ENCODE measurements at places on chromosomes 3 and 15.
A peak's percentile ranks its signal among the peaks of the same experiment; 100 is the strongest.

DNA sequence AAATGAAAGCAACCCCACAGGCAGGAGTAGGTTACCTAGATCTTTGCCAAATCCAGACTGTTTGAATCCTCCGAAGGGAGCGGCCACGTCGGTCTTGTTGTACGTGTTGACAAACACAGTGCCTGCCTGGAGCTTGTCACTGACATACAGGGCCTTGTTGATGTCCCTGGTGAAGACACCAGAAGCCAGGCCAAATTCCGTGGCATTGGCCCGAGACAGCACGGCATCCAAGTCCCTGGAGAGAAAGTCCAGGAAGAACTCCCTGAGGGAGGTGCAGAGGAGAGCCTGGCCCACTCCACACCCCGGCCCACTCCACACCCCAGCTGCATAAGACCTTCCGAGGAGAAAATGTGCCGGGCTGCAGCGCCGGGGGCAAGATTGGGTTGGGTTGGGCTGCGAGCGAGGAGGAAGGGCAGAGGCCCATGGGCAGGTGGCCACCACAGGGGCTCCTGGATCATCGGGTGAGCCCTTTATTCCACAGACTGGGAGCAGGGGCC is 21.8 kb upstream of the SLC41A3 start:
- H3K36me3 ChIP-seq: no peaks in the 10 kb centered on the region
- no peak for DNase-seq
- H3K27ac ChIP-seq: no peak overlapping the region
- H3K4me3 ChIP-seq: no peak overlapping the region
- no peaks in the 10 kb centered on the region for H3K4me1 ChIP-seq

DNA sequence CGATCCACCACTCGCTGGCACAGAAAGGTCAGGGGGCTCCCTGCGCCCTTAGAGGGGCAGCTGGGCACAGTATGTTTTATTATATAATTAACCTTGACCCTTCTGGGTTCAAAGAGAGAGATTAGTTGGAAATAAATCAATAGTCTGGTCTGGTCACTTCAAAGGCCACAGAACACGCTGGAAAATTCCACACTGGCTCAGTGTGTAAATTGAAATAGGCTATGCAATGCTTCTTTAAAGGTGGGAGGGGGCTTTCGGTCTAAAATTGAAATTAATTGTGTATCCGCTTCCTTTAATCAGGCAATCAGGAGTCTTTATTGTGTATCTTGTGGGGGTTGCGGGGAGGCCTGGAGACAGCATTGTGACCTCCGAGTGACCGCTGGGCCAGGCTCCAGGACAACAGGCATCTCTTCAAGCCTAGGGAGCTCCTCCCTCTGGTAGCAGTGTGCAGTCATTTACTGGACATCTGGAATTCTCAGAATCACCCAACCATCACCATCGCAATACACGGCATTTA is 8.0 kb downstream of the RNU5B-1 start:
- no peak overlapping the region for H3K27ac ChIP-seq
- no peaks in the 10 kb centered on the region for H3K36me3 ChIP-seq
- H3K27me3 ChIP-seq: no peaks in the 10 kb centered on the region
- H3K4me3 ChIP-seq: no peak overlapping the region

DNA sequence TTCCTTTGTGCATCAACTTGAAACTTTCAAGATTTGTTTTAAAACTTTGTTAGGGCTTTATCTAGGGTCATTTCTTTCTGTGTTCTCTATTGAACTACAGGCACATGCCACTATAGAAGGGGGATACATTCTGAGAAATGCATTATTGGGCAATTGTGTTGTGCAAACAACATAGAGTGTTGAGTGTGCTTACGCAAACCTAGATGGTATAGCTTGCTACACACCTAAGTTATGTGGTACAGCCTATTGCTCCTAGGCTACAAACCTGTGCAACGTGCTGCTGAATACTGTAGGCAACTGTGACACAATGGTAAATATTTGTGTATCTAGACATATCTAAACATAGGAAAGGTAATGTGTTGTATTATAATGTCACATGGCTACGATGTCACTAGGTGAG is 33.0 kb upstream of the KLF13 start:
- H3K36me3 ChIP-seq: no peaks in the 10 kb centered on the region
- H3K27me3 ChIP-seq: no peaks in the 10 kb centered on the region
- no peak overlapping the region for H3K27ac ChIP-seq
- DNase-seq: no peak

DNA sequence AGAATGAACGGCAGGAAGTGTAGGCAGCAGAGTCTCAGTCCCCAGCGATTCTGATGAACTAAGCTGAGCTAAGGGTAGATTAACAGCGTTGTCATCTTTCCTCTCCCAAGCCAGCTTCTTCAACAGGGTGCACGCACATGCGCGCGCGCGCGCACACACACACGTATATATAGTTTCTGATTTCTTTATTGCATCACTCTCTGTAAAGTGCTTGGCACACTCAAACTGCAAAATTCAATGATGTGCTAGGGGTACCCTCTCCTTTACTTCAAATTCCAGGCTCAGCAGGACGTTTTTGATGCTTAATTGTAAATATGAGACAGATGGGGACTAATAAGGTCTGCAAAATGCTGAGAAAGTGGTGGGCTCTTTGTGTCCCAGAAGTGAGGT is 26.1 kb upstream of the VPS8 start:
- no peak for DNase-seq
- H3K36me3 ChIP-seq: no peaks in the 10 kb centered on the region
- H3K27ac ChIP-seq: no peak overlapping the region
- H3K27me3 ChIP-seq: no peaks in the 10 kb centered on the region
- no peak overlapping the region for H3K4me3 ChIP-seq

DNA sequence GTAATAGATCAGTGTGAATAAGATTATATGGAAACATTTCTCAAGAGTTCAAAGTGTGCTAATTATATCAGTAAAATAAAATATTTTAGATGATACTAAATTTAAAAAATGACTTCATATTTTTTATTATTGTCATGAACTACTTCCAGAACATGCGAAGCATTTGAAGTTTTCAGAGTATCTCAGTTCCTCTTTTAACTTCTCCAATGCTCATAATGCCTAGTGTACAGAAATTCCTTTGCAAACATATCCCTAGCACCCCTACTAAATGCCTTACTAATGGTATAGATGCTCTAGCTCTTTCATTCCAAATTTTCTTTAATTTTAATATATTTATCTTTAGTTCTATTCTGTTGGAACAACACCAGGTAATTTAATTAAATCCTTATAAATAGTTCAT is 580.4 kb downstream of the CADM2 start:
- H3K27ac ChIP-seq: no peak overlapping the region
- no peaks in the 10 kb centered on the region for H3K4me1 ChIP-seq
- DNase-seq: no peak
- H3K27me3 ChIP-seq: no peaks in the 10 kb centered on the region
- H3K4me3 ChIP-seq: no peak overlapping the region

DNA sequence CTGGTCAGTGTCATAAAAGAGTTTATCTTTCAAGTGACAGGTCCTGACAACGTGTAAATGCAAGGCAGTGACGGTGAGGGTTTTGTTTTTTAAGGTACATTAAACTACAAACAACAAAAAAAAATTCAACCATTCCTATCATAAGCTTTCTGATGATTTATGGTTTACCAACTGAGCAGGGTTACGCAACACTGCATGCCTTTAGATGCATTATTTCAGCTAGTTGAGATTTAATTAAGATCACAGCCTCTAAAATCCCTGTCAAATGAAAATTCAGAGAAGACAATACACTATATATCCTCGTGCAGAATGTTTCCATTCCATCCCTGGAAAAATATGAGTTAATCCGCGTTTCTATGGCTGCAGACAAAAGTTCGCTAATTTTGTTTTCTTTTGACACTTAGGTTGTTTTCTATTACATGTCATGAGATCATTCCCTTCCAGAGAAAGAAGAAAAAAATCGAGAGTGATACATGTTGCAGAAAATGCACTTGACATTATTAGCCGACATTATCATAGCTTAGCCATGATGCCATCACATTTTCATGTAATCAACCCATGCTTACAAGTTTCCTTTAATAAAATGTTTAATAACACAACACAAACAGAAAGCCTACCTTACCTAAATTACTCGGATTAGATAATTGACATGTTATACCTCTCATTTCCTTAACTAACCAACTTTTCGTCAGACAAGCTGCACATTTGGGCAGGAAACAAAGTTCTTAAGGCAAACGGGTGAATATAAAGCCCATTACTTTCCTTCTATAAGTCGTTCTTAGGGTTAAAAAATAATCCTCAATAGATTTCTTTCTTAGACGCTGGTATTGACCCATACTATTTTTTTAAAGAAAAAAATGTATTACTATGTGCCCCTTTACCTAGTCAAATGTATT is 521.2 kb downstream of the FOXP1 start:
- peaks cover 14% of the 10 kb centered on the region for H3K4me1 ChIP-seq
- DNase-seq: no peak
- H3K36me3 ChIP-seq: no peaks in the 10 kb centered on the region
- H3K4me3 ChIP-seq: peak overlapping the region; percentile 58
- H3K27ac ChIP-seq: peak overlapping the region; percentile 96

DNA sequence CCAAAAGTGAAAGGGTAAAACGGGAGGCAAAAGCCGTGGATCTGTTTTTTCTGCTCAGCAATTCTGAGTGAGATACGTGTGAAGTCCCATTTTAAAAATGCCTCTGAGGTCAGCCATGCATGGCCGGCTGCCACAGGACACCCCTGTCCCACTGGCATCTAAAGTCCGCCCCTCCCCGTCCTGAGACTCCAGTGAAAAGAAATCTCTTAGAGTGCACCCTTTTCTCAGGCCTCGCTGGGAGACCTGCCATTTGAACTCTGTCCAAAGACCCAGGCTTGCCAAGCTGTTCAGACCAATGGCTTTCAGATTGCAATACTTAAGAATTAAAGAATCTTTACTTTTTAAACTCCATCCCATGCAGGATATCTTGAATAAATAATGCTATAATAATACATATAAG is 61.0 kb upstream of the SLC24A5 start:
- no peaks in the 10 kb centered on the region for H3K36me3 ChIP-seq
- DNase-seq: no peak
- H3K4me1 ChIP-seq: no peaks in the 10 kb centered on the region
- no peak overlapping the region for H3K4me3 ChIP-seq

DNA sequence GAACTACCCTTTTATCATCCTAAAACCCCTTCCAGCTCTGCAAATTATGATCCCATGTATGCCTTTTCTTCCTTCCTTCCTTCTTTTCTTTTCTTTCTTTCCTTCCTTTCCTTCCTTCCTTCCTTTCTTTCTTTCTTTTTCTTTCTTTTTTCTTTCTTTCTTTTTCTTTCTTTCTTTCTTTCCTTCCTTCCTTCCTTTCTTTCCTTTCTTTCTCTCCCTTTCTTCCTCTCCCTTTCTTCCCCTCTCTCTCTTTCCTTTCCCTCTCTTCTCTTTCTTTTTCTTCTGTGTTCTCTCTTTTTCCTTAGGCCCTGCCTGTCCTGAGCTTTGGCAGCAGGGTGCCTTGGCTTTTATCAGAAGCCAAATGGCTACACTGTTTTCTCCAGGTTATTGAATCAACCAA is 66.8 kb downstream of the IQCH start:
- no peak overlapping the region for H3K4me3 ChIP-seq
- H3K4me1 ChIP-seq: no peaks in the 10 kb centered on the region
- H3K27ac ChIP-seq: no peak overlapping the region
- DNase-seq: no peak
- no peaks in the 10 kb centered on the region for H3K27me3 ChIP-seq
- H3K36me3 ChIP-seq: no peaks in the 10 kb centered on the region

All from prostate gland (tissue), 2 donors.